Stimulated activated CD4-positive, alpha-beta T cell treated with anti-CD3 and anti-CD28 coated beads, Interleukin-1b, Interleukin-23, amount 100 ng/mL, for 48 hours (primary cell): ENCODE measurements at places on chromosomes 6 and 20.

GRCh38 chr6:79671600-79672266 is 40.6 kb downstream of the SH3BGRL2 start:
- DNase-seq: peak; percentile 51

DNA sequence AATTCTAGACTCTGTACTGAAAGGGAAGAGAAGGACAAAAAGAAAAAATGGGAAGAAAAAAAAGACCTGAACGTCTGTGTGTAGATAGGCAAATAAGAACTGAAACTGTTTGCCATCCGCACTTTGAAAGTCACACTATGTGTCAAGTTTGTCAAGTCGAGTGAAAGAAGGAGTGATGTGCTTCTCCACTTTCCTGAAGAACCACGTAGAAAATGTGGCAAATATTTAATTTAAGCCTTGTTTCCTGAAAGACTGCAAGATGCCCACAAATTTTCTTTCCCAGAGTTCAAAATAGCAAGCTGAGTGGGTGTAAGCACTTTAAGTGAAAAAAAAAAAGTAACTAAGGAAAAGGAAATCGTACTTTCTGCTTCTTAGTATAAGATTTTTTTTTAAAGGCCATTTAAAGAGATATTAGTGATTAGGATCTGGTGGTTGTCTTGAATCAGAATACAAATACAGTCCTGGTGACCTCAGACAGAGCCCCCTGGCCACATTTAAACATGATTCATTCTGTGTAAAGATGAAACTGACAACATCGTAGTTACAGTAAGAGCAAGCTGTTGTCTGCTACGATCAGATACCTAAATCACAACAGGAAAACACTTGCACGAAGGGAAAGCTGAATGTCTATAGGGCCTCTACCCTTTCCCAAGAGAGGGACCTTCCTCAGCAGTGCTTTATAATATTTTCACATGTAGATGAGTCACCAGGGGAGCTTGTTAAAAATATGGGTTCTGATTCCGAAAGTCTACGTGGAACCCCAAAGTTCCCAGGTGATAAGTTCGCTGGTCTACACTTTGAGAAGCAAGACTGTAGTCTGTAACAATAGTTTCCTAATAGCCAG is 102.3 kb downstream of the HIVEP2 start:
- DNase-seq: peak; percentile 55

GRCh38 chr20:60030471-60030870 is 72.2 kb downstream of the CDH26 start:
- no peak for DNase-seq

GRCh38 chr20:5072756-5073659 is 46.8 kb downstream of the PCNA start:
- DNase-seq: no peak

DNA sequence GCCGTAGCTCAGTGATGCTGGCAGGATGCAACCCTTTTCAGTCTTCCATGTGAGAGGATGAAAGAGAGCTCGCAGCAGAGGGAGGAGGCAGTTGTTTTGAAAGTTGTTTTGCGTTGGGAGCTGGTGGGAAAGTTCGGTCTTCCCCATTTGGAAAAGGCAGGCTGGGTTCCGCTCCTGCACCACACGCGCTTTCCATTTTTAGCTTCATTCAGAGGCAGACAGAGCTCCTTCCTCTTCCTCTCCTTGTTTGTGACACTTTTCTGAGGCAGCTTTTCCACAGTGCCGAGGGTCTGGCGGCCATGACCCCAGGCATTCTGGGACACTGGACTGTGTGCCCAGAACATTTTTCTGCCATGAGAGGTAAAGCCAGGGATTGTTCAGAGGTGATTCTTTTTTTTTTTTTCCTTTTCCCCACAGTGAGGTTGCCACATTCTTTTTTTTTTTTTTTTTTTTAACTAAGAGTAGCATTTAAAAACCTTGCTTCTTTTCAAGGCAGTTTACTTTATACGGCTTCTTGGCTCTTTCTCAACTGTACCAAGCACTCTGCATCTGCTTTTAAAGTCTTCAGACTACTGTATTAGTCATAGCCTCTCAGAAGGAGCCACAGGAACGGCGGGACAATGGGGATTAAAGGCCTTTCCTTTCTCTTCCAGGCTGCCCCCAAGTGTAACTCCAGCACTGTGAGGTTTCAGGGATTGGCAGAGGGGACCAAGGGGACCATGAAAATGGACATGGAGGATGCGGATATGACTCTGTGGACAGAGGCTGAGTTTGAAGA is 1.6 kb downstream of the PRDM1 start:
- DNase-seq: no peak

- no peak for DNase-seq
Observed at GRCh38 chr6:6569096-6569810, 19.3 kb upstream of the LY86 start.

DNA sequence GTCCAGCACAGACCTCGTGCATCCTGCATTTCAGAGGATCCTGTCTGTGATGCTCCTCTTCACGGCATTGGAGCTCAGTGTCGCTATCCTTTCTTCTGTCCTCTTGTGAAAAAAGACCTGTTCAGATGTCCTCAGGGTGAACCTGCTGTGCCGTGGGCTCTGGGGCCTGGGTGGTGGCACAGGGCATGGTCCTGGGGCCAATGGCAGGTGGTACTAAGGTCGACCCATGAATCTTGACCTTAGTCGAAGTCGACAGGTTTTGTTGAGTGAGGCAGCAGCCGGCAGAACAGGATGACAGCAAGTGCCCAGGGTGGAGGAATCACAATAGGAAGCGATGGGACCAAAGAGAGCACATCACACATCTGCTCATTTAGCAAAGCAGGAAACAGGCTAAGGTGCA is 22.0 kb upstream of the MAS1L start:
- DNase-seq: no peak

- DNase-seq: no peak
Observed at GRCh38 chr6:108566406-108566805, 5.7 kb downstream of the FOXO3 start.

GRCh38 chr20:58691773-58692578 is 624 bp upstream of the NPEPL1 start:
- no peak for DNase-seq

DNA sequence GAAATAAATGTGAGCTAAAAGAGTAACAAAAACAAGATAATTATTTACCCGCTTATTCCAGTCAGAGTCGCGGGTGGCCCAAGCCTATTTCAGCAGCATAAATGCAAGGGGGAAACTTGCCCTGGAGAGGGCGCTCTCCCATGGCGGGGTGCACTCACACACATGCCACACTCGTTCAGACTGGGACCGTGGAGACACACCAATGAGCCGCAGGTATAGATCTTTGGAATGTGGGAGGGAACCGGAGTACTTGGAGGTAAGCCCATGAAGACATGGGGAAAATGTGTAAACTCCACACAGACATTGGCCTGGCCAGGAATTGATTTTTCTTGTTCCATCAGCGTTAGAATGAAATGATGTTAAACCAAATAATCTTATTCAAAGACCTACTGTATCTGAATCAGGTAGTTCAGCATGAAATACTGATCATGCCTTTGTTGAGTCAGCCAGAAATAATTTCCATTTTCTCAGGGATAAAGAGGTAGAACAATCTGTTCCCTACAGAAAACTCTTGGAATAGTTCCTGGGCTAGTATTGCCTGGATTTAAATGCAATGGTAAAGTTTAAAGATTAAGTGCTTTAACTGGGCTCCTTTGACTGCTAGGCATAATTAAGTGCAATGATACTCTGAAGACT is 191.5 kb downstream of the MCHR2 start:
- no peak for DNase-seq

GRCh38 chr6:143295932-143296331 is 154.6 kb downstream of the ADAT2 start:
- no peak for DNase-seq

DNA sequence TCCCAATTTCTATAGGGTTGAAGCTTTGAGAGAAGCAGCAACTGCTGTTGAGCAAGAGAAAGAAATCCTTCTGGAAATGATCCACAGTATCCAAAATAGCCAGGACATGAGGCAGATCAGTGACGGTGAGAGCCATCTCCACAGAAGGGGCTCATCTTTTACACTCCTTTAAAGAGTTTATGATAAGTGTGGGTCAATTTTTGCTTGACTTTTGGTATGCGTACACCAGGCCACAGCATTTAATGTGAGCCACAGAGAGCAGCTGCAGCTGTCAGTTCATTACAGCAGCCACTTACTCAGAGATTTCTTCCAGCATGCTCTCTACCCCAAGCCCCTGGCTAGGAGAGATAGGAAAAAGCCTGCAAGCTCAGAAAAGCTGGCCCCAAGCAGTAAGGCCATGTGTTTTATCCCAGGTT is 9.9 kb downstream of the BAG2 start:
- DNase-seq: no peak

- no peak for DNase-seq
Observed at GRCh38 chr6:92469186-92469828, 950.1 kb downstream of the EPHA7 start.

DNA sequence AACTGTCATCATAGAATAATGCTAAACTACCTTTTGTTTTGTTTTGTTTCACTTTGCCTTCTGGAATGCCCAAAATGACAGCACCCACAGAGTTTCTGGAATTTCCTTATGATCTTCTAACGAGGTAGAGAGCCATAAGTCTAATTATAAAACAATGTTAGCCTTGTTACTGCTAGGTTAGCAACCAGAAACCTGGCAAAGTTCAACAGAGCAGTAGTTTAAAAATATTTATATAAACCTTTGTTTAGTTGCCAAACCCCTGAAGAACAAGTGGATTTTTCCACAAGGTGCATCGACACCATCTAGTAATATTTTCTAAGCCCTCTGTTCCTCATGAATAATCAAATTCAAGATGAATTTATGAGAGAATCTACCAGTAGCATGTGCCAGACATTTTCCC is 27.6 kb upstream of the IPCEF1 start:
- no peak for DNase-seq

DNA sequence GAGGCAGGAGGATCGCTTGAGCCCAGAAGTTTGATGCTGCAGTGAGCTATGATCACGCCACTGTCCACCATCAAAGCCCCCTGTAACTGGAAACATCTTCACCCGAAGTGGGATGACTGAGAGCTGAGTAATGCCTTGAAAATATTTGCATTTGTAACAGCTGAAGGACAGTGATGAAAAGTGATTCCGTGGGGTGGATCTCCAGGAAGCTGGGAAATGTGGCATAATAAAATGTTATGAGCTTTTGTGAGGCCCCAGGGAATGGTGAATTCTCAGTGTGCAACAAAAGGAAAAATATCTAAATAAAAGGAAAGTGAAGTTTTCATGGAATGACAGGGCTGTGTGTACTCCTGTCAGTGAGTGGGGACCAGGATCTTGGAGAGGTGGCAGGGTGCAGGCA is 92.0 kb downstream of the JAG1 start:
- DNase-seq: no peak

DNA sequence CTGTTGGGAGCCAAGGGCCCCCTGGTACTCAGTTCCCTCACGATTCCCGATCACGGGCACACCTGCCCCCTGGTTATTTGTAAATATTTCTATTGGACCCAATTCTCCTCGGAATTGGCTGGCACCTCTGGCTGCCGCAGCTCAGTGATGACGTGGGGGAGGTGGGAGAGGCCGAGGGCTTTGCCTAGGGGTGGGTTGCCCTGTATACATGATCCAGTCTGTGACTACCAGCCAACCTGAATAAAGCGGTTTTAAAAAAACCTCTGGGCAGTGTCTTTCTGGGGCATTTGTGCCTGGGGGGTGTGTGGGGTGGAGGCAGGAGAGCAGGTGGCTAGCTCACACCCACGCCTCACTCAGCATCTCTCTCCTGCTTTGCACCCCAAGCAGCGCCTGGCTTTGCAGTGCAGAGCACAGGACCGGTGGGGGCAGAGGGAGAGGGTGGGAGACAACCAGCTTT is 42.2 kb downstream of the VSTM2L start:
- DNase-seq: no peak

DNA sequence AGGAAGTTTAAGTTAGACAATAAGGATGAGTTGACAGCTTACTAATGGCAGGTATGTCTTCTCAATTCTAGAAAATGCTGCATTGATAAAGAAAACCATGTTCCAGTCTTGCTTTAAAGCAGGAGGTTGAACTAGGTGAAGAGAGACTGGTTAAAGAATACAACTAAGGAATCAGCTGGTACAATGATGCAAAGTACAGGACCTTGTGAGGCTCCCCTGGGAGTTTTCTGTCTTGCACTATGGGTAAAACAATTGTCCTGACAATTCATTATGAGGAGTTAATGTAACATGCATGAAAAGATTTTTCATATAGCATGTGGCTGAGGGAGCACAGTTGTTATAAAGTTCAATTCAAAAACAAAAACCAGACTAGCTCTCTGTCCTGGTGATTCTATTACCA is 157.2 kb downstream of the BMP2 start:
- no peak for DNase-seq

DNA sequence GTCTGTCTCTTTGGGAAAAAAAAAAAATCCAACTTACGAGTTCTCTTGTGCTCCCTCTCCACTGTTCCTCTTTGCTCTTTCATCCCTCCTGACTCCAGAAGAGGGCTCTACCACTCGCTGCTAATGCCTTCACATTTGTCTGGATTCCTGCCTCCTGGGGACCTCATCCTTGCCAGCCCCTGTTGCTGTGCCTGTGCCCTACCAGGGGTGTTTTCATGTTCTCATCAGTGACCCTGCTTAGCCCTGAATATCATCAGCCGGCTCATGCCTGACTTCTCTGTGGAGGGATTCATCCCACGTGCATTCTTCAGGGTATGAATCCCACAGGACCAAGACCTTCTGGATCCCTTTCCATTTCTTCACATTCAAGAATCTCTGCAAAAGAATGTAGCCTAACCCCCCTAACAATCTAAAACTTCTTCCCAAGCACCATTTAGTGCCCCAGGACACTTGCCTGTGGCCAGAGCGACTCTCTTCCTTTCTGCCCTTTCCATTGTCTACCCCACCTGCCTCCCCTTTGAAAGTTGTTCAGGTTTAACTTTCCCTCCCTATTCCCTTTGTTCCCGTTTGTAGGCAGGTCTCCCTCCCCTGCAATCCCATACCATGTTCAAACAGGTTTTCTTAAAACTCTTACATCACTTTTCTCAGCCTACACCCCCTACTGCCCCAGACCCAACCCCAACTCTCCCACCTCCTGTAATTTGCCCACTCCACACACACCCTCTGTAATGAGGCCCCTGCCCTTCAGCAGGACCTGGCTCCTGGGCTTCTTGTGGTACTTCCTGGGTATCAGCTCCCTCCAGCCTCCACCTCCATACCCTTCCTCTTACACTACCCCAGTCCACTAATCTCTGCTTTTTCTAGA is 50.2 kb downstream of the RREB1 start:
- no peak for DNase-seq
